ENCODE measurements at places on chromosomes 4 and X.

DNA sequence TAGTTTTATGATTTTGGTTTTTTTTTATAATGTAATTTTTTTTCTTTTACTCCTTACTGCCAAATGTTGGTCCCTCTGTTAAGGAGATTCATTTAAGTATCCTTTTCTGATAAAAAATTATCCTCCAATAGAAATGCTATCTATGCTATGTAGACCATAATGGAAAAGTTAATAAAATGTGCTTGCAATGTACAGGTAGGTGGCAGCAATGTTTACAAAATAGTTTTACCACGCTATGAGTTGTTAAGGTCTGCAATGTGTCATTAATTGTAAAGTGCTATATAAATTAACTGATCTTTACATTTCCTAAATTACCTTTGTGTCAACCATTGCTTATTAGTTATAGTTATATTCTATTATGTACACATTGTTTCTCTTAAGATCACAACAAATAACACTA, 3.8 kb upstream of the CENPC start:
- ATAC-seq: no peak

- no peak for ATAC-seq
Observed at GRCh38 chrX:38473701-38474100, 87.6 kb upstream of the TSPAN7 start.

- ATAC-seq: no peak
Observed at GRCh38 chr4:113293674-113294073, 244.2 kb downstream of the ANK2 start.

DNA sequence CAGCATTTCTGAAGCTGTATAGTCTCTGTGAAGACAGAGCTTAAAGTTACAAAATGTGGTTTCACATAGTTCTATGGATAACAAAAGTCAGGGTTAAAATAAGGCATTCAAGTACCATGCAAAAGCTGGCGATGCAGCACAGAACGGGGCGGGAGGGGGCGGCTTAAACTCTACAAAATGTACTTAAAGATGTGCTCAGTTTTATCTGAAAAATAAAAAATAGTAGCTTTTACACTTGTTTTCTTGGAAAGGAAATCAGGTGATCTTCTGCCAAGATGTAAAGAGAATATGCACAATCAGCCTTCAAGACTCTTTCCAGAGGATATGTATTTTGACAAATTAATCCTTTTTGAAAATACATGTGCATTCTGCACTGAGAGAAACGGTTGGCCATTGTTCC, 301.7 kb upstream of the EMCN start:
- no peak for ATAC-seq

DNA sequence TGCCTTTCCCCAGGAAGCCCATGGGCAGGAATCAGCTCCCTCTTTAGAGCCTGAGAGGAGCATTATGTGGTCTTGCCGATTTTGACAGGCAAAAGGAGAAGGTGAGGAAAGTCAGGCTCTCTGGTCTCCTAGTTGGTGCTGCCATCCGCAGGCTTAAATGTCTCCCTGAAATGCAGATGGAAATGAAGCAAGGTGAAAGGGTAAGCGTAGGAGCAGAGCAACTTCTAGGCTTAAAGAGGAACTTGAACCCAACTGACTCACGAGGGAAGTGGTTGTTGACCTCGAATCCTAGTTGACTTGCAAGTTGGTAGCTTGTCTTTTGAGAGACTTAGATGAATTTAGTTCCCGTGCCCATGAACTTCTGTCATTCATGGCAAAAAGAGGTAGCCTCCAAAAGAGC, 205.9 kb downstream of the PTTG2 start:
- no peak for ATAC-seq

DNA sequence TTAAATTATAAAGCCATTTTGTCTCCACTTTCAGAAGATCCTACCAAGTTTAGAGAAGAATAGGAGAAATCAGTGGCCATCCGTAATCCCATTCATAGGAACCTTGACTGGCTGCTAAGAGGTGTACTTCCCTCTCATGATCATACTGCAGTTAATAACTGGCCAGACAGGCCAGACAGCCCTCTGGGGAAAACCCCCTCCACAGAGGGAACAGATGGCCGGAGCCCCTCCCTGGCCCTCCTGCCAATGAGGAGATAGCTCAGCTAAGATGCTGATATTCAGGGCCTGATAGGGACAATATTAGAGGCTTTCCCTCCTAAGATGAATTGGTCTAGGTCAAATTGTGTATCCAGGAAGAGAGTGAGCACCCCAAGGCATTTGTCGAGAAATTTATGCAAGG, 200.0 kb upstream of the MAOA start:
- ATAC-seq: no peak

DNA sequence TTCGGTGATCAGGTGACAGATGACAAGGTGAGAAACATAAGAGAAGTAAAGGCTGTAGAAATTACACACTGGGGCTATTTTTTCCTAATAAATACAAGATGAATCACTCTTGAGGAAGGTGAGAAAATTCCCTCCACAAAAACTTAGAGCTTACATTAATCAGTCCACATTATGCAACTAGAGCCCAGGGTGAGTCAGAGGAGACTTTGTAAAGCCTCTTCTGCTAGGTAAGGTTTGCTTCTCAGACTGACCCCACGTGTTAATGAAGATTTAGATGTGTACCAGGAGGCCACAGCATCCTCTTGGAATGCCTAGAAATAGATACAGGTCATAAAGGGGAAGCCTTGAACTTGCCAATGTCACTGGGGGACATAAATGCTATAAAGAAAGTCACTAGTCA, 396.0 kb upstream of the SMIM31 start:
- no peak for ATAC-seq

- peak; percentile 57 for ATAC-seq
Observed at GRCh38 chr4:69025191-69025998, 70.9 kb upstream of the UGT2B7 start.

- no peak for ATAC-seq
Observed at GRCh38 chrX:34956916-34957315, 14.3 kb downstream of the FAM47B start.

GRCh38 chr4:128660361-128661215, 148.9 kb upstream of the JADE1 start:
- no peak for ATAC-seq

- 0 out of 3 replicates have a peak, but pooled peaks have one; percentile 20 for ATAC-seq
Observed at GRCh38 chrX:12383196-12383595, 244.9 kb downstream of the FRMPD4 start.

DNA sequence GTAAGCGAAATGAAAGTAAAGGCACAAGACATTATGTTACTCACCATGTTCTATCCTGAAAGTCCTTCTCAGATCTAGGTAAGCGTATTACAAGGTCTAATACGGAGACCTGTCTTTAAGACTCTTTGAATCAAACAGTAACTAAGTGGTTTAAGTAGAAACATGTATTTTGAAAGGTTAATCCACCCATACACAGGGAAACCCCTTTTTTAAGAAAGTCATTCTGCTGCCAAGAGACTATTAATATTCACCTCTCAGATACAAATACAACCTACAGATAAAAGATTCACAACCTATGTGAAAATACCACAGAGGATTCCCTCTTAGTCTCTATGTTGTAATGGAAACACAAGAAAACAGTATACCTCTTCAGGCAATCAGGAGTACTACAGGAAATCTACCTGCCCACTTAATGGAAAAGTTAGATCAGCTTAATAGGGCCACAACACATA, 63.2 kb upstream of the TNIP3 start:
- ATAC-seq: peak; percentile 57

DNA sequence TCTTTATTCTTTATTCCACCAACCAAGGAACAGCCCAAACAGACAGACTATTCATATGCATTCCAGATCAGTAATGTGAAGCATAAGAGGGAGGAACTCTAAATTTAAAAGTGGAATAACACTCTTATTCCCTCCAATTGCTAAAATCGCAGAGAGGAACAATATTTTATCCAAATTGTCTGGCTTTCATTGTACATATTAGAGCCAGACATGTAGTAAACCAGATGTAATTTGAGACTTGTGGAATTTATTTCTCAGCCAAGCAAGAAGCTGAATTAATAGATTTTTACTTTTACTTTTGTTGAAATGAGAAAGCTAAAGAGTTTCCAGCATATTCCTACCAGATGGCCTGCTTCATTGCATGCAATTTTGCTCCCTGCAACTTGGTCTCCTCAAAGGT, 674.6 kb upstream of the SLIT2 start:
- ATAC-seq: peak; percentile 66

GRCh38 chr4:123291329-123291728, 105.3 kb upstream of the SPRY1 start:
- no peak for ATAC-seq

- peak; percentile 77 for ATAC-seq
Observed at GRCh38 chr4:168864821-168865541, 145.1 kb downstream of the CBR4 start.

GRCh38 chr4:26984896-26985295, 124.3 kb downstream of the STIM2 start:
- ATAC-seq: no peak

DNA sequence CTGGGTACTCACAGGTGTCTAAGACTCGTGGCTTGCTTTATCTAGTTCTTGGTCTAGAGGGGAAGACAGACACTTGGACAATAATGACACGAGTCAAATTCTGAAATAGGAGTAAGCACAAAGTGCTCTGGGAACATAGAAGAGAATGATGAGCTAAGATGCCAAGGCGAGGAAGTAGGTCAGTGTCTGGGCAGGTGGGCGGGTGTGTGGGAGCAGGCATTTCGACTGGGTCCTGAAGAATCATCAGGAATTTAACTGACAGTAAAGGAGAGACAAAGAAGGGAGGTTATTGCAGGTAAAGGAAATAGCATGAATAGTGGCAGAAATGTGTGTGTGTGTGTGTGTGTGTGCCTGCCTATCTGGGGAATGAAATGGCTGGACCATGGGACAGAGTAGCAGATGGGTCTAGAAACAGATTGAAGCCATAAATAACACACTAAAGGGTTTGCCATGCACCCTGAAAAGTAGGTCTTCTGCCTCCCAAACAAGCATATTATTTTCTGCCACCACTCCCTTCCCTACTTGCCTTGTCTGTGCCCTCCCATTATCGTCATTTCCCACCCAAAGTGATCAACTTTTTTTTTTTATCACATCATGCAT, 58.4 kb upstream of the SLC25A43 start:
- no peak for ATAC-seq

DNA sequence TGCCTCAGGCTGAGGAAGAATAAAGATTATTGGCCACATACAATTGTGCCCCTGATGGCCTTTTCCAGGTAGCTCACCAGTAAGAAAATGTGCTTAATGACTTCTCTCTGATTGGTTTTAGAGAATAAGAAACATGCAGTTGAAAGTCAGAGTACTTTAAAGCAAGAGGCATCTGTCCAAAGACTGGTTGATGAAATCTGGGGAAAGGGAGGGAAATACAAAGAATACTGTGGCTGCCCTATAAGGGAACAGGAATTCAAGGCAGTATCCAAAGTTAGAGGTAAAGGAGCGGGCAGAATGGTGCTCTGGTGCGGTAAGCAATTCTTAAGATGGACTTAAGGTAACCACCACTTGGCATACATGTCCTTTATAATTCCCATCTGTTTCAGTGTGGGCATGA, 11.4 kb downstream of the PBDC1 start:
- ATAC-seq: no peak

GRCh38 chr4:90165883-90166282, 38.7 kb downstream of the CCSER1 start:
- no peak for ATAC-seq

DNA sequence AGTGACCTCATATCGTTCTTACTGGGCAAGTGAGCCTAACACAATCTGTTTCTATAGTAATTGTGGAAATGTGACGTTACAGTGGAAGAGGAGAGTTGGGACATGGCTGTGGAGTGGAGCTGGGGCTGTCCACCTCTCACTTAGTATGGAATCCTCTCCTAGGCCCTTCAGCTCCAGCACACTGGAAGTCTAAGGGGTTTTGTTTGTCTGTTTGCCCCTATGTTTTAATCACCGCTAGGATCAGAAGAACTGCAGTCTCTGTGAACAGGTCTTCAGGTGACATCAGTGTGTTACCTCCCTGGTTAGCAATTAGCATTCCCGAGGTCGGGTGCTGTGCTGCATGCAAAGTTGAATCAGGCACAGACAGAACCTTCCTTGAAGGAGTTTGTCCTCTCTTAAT, 49.3 kb upstream of the CLDN34 start:
- ATAC-seq: no peak

DNA sequence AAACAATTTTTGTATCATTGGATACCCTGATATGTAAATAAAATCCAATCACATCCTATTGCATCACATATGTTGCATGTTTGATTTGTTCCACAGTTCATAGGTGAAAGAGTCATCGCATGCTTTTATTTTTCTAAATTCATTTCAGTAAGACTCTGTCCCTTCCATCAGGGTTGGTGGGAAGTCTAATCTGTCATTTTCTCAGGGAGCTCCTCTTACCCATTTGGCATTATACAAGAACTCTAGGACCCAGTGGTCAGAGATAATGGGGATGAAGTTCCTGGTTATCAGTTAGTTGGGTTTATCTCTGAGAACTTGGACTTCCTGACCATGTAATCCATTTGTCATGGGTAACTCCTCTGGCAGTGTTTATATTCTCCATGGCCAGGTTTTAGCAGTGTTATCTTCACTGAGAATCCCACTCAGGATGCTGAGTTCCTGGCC, 227.1 kb upstream of the JADE1 start:
- no peak for ATAC-seq

DNA sequence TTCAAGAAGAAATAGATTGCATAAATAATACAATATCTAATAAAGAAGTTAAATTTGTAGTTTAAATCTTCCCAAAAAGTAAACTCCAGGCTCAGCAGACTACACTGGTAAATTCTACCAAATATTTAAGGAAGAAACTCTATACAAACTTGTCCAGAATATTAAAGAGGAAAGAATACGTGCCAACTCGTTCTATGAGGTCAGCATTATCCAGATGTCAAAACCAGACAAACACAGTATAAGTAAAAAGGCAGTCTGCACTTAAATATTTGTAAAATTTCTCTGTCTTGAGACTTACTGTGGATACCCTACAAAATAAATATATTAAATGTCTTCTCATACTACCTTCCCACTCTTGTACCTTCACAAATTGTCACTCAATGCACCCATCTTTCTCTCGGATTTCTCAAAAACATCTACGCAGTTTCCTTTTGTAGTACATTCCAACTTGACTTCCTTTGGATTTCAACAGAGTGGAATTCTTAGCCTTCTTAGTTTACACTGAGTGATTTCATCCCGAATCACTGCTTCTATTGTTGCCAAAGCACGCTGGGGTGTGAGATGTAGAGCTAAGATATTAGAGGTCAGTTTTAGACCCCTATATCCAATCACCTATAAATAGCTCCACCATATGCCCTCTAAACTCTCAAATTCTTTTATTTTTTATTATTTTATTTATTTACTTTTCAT, 71.6 kb upstream of the MAB21L2 start:
- peak; percentile 79 for ATAC-seq

- no peak for ATAC-seq
Observed at GRCh38 chr4:108890484-108890881, 127.6 kb upstream of the ETNPPL start.

- ATAC-seq: no peak
Observed at GRCh38 chr4:86898562-86898961, 6.3 kb upstream of the C4orf36 start.

GRCh38 chr4:114400531-114400930, 198.1 kb upstream of the UGT8 start:
- no peak for ATAC-seq

DNA sequence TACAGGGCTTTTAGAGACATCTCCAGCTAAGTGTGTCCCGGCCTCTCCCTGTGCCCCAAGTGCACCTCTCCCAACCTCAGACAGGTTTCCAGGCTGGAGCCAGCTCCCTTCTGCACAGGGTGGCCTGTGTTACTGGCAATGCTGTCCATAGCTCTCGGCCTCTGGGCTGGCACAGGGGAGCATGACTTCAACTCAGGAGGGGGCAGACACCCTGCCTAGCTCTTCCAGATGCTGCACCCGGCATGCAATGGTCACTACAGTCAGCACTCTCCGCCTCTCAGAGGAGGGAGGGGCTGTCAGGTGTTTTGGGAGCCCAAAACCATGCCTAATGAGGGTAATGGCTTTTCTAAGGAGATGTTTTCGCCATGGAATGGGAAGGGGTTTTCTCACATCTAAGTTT, 2.4 kb upstream of the IRAK1 start:
- ATAC-seq: no peak
